Activated naive CD8-positive, alpha-beta T cell treated with anti-CD3 and anti-CD28 coated beads, Interleukin-2, amount 10 ng/mL, durations not matched to agents 7 days and 5 days (primary cell): ENCODE measurements at places on chromosomes 7 and 10. TPM values are rescaled to one million over a fixed set of nuclear protein-coding genes. Genes with fewer than 3 reads are reported as not detected.
A peak's percentile ranks its signal among the peaks of the same experiment; 100 is the strongest.

The EBF3 gene
- total RNA-seq, result not detected

- DNase-seq, result no peak
Measured at GRCh38 chr7:82172881-82173280, 270.7 kb downstream of the CACNA2D1 start.

The ITGB8 gene
- total RNA-seq, result not detected

GRCh38 chr7:129523924-129524323 is 21.6 kb downstream of the SMKR1 start:
- DNase-seq, result no peak

DNA sequence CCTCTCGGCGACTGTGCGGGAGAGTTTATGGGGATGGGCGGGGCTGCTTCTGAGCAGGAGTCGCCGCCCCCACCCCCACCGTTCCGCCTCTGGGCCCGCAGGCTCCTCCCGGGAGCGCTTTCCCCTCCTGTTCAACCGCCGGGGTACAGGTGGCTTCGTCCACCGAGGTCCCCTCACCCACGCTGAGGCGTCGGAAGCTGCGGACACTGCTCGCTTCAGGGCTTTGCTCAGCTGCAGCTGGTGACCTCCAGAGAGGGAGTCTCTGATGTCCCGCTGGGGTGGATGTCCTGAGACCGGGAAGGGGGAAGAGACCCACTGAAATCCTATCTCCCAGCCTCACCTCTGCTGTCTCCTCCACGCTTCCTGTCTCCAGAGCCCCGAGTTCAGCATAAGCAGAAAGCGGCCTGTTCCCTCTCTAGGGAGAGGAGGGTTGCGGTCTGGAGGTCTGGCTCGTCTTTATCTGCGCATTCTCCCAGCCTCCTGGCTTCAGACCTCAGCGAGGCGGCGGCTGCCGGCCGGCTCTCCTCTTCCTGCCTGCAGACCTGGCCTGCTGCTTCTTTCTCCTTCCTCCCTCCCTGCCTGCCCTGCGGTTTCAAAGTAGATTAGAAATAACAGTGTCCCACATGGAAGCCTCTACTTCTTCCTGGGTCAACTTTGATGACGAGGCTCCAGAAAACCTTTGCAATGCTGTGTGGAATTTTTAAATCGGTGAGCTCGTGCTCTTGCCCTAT is 1.8 kb downstream of the CYP2E1 start:
- DNase-seq, result no peak

- no peak for DNase-seq
Measured at GRCh38 chr10:123913688-123914268, 22.2 kb upstream of the CPXM2 start.

The LRRC18 gene
- not detected for total RNA-seq

DNA sequence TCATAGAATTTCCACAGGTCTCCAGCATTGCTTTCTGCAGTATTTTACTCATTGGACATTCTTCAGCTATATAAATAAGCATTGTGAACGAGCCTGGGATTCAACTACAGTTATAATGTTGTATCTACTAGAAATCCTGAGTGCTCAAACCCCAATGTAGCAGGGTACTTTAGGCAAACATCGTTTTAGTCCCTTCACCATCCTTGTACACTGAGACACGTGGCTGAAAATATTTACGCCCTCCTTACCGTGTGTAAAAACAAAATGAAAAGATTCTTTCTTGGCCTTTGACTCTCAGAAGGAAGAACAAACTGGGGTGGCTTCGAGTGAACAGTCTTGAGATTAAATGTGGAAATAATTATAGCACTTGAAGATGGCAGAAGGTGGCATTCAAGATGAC is 25.2 kb downstream of the CDK6 start:
- no peak for DNase-seq

The HOXA7 gene
- total RNA-seq, result not detected

The TMEM176B gene
- total RNA-seq, result 0.61 TPM

DNA sequence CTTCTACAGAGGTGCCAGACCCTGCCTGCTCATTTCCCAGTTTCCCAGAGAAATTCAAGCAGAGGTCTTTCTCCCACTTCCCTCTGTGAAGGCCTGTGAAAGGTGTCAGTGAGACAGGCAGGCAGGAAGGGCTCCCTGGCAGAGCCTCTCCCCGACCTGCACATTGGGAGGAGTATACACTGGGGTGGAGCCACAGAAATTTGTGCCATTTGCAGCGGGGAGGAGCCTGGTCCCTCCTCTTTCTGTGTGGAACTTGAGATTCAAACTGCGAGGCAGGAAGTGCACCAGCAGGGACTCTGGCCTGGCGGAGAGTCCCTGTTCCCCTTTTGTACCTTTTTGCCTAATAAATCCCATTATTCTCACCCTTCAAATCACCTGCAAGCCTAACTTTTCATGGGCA is 54.6 kb upstream of the OPN4 start:
- no peak for DNase-seq

DNA sequence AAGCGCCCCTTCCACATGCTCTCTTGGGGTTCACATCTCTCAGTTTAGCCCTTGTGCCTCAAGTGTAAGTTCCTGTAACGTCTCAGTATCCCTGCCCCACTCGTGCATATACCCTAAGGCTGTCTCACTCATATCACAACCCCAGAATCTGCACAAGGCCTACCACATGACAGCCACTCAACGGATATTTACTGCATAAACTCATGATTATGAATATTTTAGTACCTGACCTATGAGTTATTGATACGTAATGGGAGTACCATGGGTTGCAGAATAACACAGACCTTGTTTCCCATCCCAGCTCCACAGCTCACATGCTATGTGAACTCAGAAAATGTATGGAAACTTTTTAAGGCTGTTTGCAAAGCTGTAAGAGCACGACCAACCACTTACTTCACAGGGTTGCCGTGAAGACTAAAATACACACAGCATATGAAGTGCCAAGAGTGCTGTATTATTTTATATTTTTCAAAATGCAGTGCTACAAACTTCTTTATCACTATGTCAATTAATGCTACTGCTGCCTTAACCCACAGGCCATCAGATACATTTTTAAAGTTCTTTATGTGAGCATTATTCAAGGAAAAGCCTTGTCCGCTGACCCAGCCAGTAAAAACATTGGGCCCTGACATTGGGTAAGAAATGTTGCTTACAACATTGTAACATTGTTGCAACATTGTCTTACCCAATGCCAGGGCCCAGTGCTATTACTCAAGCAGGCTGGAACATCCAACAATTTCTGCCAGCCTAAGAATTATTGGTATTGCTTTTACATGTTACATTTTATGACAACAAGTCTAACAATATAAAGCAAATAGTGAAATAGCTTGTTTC is 97.2 kb downstream of the JAZF1 start:
- DNase-seq, result no peak

GRCh38 chr7:13990984-13991790 is 1.7 kb upstream of the ETV1 start:
- peak; percentile 62 for DNase-seq

- peak; percentile 64 for DNase-seq
Measured at GRCh38 chr10:43137717-43138020, 576 bp upstream of the CSGALNACT2 start.

GRCh38 chr10:64039198-64039597 is 518.0 kb downstream of the REEP3 start:
- DNase-seq, result no peak

DNA sequence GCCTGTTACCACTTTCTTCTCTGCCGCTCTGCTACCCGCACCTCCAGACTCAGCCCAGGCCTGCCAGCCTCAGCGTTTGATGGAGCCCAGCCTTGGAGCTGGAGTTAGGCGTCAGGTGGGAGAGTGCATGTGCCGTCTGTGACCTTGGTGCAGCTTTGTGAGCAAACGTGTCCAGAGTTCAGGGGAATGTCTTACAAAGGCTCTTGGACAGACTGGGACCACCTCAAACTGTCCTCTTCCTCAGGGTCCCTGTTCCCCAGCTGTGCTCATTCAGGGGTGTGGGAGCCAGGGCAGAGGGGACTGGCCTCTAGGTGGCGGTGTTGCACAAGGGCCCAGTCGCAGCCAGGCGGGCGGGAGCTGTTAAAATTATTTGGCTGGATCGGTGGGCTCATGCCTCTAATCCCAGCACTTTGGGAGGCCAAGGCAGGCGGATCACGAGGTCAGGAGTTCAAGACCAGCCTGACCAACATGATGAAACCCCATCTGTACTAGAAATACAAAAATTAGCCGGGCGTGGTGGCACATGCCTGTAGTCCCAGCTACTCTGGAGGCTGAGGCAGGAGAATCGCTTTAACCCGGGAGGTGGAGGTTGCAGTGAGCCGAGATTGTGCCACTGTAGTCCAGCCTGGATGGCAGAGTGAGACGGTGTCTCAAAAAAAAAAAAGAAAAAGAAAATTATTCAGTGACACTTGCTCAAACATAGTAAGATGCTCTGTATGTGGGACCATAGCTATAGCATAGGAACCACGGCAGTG is 89.2 kb downstream of the ADCY1 start:
- peak; percentile 56 for DNase-seq

DNA sequence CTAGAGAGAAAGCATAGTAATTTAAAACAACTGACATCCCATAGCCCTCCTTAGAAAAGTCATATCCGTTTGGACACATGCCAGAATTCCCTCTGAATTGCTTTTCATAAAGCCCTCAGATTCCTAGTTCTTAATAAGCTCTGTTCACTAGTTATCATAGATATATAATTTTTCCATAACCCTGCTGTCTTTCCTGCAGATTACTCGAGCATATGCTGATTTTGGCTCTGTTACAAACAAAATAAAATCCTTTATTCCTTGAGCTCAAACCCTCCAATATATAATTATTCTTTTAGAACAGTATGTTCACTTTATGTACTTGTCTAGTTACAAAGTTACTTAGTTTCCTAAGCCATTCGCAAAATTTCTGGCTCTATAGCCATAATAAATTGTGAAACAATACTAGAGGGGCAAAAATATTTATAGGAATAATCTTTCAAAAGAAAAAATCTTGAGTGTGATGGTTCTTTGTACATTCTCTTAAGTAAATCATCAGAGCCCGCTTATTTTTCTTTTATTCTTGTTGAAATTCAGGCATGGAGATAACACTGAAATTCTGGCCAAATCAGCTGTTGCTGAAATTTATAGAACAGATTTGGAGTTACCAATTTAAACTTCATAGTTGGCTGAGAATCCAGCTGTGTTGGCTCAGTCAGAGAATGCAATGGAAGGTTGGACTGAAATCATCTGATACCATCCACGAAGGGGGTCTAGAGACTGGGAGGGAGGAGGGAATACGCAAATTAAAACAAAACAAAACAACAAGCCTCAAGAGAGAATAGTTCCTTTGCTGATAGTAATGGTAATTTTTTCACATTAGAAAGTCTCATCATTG is 146.1 kb upstream of the TMEM196 start:
- DNase-seq, result no peak

The NPY4R gene
- total RNA-seq, result not detected

DNA sequence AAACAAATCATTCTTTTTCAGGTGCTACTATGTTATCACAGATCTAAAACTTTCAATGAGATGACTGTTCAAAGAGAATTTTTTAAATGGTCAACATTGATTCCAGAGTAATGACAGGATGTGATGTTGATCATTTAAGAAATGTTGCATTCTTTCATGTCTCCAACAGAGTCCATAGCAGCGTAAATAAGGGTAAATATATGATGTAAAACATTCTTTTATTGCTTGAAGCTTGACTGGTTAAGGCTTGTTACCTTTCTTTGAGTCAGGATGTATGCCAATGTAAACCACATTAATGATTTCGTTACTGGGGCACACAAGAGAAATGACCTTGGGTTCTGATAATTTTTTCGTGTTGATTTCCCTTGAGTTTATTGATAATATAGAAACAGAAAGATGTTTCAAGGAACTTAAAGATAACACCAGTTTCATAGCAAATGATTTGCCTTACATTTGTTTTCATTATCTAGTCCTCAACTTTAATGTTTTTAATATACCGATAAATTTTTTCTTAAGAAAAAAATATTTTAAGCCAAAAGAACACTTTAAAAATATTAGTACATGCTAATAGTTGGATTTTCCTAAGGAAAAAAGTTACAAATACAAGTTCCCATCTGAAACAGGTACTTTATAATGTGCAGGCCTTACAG is 3.5 kb downstream of the STK17A start:
- DNase-seq, result no peak

- no peak for DNase-seq
Measured at GRCh38 chr7:57205000-57205399, 72.8 kb upstream of the ZNF479 start.

- DNase-seq, result no peak
Measured at GRCh38 chr7:151398446-151399304, 11.2 kb downstream of the WDR86 start.

The CYP2C19 gene
- not detected for total RNA-seq

GRCh38 chr10:21759232-21759631 is 225.2 kb downstream of the MLLT10 start:
- no peak for DNase-seq

- DNase-seq, result no peak
Measured at GRCh38 chr7:105904064-105904463, 27.7 kb upstream of the ATXN7L1 start.

The OPN1SW gene
- not detected for total RNA-seq

GRCh38 chr7:158595068-158595467 is 7.4 kb upstream of the PTPRN2 start:
- no peak for DNase-seq

DNA sequence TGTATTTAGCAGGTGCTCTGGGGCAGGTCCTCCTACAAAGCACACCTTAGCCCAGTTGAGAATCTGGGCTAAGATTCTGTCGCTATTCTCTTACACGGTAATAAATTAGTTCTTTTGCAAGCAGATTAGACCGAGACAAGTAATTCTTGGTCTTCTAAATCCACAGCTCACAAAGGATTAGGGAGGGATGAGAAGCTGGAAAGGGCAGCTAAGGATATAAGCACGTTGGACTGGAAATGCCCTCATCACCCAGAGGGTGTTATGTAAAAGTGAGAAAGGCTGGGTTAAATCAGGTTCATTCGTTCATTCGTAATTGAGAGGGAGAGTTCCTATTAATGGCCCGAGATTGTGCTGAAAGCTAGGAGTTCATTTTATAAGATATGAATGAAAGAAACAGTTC is 41.8 kb downstream of the PFKFB3 start:
- no peak for DNase-seq

DNA sequence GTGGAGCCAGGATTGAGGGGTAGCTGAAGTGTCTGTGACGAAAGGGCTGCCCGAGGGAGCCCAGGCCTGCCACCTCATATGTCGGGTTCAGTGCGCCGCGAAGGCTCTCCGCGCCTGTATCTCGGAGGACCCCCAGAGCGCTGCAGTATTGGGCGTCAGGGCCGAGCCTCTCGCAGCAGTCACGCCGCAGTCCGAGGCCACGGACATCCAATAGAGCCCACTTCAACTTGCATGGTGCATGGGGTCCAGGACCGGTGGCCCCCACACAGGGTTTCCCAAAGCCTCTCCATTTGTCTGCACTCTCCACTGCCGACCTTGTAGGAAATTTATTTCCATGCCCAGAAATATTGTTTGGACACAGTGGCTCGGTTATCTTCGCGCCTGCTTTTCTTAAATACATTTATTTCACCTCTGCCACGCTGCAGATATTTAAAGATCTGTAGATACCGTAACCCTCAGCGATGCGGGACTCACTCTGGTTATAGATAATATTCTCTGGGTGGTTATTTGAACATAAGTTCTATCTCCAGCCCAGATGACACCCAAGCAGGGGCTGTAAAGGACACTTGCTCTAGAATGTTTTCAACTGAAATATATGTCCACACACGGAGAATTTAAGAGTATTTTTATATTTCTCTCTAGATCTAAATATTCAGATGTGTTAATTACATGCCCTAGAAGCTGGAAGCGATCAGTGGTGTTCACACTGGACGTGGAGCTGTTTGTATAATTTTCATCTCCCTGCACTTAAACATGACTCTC is 5.1 kb upstream of the ZNF503 start:
- no peak for DNase-seq

- no peak for DNase-seq
Measured at GRCh38 chr10:34288634-34289033, 526.5 kb downstream of the PARD3 start.

The SSMEM1 gene
- not detected for total RNA-seq

The GOLGA7B gene
- 12.0 TPM for total RNA-seq

The PRPS1L1 gene
- not detected for total RNA-seq

- DNase-seq, result no peak
Measured at GRCh38 chr10:90862908-90863514, 5.2 kb upstream of the HTR7 start.
